WTC11 (cell line): ENCODE measurements at places on chromosomes 2 and 18.

DNA sequence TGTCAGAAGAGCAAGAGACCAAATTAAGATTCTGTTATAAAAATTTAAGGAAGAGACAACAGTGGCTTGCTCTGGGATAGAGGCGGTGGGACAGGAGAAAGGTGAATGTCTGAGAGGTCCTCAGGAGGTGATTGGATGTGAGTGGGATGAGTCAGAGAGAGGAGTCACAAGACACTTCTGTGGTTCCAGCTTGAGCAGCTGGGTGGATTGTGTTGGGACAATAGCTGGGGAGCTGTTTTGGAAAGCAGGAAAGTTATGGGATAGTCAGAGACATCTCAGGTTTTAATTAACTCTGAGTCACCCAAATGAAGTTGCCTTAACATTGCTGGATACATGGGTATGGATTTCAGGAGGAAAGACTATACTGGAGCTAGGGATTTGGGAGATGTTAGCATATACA, 218.0 kb upstream of the TRIB2 start:
- H3K4me1 ChIP-seq: peaks cover 3% of the 10 kb centered on the region; the same call in 1 of the 2 replicates
- DNase-seq: no peak
- no peaks in the 10 kb centered on the region for H3K36me3 ChIP-seq
- no peaks in the 10 kb centered on the region for H3K27me3 ChIP-seq

- H3K4me3 ChIP-seq: no peak overlapping the region
- H3K36me3 ChIP-seq: peaks cover 32% of the 10 kb centered on the region
- H3K27ac ChIP-seq: no peak overlapping the region
- no peaks in the 10 kb centered on the region for H3K27me3 ChIP-seq
Measured at GRCh38 chr18:47868744-47869143, 61.7 kb downstream of the SMAD2 start.

DNA sequence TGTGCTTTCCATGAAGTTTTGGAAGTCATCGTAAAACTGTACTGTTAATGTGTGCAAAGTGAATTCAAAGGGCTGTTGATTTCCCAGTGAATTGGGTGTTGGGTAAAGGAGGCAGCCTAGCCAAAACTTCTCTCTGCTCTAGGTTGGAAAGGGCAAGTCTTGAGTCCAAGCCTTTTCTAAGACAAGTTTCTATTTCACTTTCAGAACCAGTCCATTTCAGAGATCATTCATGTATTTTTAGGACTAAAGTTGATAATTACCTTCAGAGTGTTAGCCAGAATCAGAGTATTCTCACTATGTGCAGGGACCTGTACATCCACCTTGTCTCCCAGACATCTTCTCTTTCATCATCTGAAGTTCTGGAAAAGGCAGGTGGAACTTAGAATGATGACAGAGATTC, 636.1 kb upstream of the KLHL29 start:
- H3K27ac ChIP-seq: no peak overlapping the region
- H3K36me3 ChIP-seq: no peaks in the 10 kb centered on the region
- no peaks in the 10 kb centered on the region for H3K27me3 ChIP-seq
- H3K4me3 ChIP-seq: no peak overlapping the region
- DNase-seq: no peak

- no peak for DNase-seq
- no peaks in the 10 kb centered on the region for H3K27me3 ChIP-seq
- H3K36me3 ChIP-seq: no peaks in the 10 kb centered on the region
- H3K27ac ChIP-seq: no peak overlapping the region
- H3K4me1 ChIP-seq: no peaks in the 10 kb centered on the region
Measured at GRCh38 chr2:137938204-137938603, 26.1 kb upstream of the HNMT start.
